ENCODE measurements at places on chromosomes 3 and 15.
A peak's percentile ranks its signal among the peaks of the same experiment; 100 is the strongest.

DNA sequence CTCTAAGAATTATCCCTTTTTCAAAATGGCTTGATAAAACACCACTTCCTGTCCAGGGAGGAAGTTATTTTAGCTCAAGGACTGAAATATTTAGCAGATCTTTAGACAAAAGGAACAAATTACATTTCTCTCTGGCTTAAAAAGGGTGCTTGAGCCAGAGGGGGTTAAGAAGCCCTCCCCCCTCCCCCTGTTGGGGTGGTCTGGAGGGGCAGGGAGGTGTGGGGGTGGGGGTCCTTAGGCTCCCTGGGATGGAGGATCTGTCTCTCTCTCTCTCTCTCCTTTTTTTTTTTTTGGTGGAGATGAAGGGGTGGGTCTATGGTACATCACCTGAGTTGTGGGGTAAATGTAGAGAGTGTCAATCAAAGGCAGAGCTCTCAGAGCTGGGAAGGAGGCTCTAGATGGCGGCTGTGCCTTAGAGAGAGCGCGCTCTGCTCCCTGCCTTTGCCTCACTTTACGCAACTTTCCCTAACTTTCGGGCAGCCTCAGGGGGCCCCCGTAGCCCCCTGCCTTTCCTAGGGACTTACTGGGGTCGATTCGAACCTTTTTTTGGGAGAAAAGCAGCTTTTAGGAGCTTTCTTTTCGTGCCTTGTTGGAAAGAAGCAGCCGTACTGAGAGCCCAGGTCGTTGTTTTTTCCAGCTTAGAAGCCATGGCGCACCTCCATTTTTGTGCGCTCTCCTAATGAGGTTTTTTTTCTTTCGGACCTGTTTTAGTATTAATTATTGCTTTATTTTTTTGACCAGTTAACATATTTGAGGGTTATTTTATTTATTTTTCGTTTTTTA lies at the start of gene CHD2:
Gene CHD2 (plus strand): TSS at position 377 of the 783 bp plus-strand sequence. CDS start 914 bp downstream, outside the sequence.
- peak; percentile 90 for DNase-seq

GRCh38 chr3:31942446-31942845 lies 38.6 kb downstream of the OSBPL10 start:
- no peak for DNase-seq

GRCh38 chr3:9915254-9916141 lies 1.4 kb upstream of the IL17RC start:
- DNase-seq: no peak

DNA sequence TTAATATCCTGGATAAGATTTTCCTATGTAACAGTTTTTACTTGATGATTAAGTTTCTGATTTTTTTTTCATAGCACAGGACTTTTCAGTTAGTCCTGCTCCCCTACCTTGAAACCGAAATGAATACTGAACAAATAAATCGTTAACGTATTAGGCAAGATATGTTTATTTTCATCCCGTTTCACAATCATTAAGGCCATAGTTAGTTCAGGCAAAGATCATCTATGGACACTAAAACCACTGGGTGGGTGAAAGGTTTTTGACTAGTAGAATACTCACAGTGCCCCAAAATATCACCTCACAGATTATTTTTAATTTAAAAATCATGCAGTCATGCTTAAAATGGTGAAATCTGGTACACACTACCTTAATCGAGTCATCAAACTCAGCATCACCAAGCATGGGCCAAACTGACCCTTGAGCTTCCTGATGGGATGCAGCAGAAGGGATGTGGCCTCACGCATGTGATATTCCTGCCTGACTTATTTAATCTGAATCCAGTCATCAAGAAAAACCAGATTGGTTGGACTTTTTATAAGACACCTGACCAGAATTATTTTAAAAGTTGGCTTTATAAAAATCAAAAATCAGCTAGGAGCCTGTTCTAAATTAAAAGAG lies 365.0 kb downstream of the LPP start:
- no peak for DNase-seq

- DNase-seq: no peak
Measured at GRCh38 chr3:45904931-45905330, 18.6 kb downstream of the CCR9 start.

GRCh38 chr3:28989646-28990089 lies 291.2 kb upstream of the RBMS3 start:
- no peak for DNase-seq

DNA sequence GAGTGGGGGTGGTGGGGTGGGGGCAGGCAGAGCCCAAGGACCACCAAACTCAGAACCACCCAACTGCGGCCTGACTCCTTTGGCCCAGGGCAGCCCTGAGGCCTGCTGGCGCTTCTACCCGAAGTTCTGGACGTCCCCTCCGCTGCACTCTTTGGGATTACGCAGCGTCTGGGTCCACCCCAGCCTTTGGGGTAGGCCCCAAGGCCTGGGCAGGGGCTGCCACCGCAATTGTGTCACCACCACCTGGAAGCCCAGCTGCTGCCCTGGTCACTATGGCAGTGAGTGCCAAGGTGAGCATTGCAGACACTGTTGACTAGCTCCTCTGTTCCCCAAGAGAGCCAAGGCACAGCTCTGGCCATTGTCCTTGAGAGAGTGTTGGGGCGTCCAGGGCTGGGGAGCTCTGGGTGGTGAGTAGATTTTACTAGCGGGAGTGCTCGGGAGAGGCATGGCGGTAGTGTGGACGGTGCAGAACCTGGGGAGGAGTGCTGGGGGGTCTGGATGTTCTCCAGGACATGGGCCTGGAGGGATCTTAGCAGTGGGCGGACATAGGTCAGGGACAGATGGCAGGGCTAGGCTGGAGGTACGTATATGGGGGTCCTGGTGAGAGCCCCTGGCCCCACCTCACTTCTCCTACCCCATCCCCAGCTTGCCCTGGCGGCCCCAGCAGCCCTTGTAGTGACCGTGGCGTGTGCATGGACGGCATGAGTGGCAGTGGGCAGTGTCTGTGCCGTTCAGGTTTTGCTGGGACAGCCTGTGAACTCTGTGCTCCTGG lies 12.8 kb downstream of the NT5DC2 start:
- no peak for DNase-seq

GRCh38 chr15:78170848-78171773 lies 21.9 kb downstream of the IDH3A start:
- DNase-seq: no peak

- DNase-seq: no peak
Measured at GRCh38 chr3:125654526-125654925, 59.2 kb upstream of the OSBPL11 start.

DNA sequence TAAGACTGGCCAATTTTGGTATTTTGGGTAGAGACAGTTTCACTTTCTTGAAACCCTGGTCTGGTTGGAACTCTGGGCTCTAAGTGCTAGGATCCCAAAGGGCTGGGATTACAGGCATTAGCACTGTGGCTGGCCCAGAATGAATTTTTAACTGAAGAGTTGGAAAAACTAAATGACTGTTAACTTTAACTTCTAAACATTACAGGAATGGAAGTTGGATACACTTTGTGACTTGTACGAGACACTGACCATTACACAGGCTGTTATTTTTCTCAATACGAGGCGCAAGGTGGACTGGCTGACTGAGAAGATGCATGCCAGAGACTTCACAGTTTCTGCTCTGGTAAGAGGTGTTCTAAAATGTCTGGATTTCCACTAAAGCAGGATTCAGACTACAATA lies 3.5 kb downstream of the EIF4A2 start:
- no peak for DNase-seq

DNA sequence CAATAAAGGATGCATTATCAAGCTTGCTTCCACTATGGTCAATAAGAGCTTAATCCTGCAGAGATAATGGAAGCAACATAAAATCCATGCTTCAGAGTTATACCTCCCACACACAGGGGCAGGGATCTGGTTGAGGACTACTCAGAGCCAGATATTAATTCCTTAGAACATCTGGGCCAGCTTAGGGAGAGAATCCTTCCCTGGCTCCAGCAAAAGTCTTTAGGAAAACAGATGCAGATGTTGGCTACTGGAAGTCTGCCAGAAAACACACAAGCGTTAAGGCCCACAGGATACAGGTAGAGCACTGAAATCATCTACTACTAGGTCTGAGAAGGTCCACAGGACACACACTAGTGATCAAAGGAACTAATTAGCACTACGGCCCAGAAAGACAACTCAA lies 25.2 kb downstream of the TMEM202 start:
- DNase-seq: no peak

DNA sequence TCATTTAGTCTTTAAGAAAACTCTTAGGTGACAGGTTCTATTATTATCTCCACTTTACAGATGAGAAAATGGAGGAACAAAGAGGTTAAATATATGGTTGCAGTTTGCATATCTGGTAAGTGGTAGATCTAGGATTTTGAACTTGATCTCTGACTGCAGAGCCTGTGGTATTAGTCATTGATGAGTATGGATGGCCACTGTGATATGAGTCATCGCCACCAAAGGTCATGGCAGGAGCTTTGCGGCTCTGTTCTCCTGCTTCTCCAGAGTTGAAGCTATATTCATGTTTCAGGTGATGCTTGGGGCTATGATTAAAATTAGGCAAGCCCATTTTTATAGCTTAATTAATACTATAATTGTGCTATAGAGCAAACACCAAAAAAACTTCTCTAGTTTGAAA lies 306.2 kb upstream of the DPPA4 start:
- no peak for DNase-seq

DNA sequence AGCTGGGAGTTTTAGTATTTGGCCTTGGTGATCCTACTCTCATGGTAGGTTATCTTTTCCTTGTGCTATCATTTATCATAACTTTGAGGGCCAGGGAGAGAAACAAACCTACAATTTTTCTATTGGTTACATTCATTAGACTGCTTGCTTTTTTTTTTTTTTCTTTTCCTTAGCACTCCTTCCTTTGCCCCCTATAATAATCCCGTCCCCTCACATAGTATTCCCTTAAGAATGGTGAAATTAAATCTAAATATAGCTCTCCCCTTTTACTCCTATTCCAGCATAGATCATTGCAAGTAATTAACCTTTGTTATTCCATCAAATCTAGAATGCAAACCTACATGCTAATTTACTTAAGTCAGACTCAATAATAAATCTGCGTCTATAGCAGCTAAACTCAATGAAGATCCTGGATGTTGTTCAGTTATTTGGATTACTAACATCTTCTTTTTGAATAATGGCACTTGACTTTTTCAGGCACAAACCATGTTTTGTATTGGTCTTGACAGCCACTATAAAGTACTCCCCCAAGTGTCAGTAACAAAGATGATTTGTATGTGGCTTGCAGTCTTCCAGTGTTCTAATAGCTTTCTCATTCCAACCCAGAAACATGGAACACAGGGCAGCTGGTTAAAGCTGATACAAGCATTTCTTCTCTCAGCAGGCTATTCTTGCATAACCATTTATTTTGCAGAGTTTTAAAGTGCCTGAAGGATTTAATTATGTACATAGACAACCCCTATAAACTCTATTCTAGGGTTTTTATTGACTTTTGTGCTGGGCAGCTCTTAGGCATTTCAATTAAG lies 420.6 kb downstream of the MECOM start:
- DNase-seq: peak; percentile 71

DNA sequence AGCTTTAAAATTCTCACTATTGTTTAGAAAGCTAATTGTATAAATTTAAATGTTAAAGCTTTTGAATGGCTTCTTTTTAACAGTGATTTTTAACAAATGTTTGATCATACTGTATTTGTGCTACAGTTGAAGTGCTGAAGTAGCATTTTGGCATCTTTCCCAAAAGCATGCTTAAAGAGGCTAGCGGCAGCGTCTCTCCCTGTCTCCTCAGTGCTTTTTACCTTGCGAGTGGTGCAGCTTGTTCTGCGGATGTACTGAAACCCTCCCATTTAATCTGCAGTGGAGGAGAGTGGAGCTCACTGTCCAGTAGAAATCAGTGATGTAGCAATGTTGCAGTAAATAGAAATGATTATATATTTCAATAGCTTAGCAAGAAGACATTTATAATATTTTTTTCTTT lies 43.7 kb downstream of the LRRC49 start:
- no peak for DNase-seq

GRCh38 chr15:81029414-81030300 lies 28.9 kb downstream of the TLNRD1 start:
- DNase-seq: no peak

DNA sequence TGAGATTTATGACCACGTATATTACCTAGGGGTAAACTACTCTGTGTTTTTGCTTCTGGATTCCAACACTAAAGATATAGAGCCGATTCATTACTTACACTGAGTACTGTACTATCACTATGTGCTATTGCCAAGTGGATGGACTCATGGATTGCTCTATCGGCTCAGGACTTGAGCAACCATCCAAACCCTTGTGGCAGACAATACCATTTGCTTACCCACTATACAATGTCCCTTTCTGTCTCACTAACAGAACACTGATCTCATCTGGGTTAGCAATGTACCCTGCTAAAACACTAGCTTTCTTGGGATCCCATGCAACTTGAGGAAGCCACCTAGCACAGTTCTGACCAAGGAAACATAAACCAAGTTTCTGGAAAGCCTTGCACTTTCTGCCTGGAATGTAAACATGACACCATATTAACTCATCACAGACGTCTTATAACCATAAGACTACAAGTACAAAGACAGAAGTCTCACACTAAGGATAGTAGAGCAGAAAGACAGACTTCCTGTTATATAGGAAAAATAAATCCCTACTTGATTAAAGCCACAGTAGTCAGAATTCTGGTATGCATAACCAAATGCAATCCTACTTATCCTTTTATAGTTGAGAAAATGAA lies 38.6 kb downstream of the HACD2 start:
- no peak for DNase-seq

GRCh38 chr15:44193651-44194322 lies 1.3 kb downstream of the FRMD5 start:
- peak; percentile 17 for DNase-seq

- no peak for DNase-seq
Measured at GRCh38 chr3:41000471-41000870, 198.8 kb upstream of the CTNNB1 start.

- DNase-seq: no peak
Measured at GRCh38 chr15:20646529-20647142, 105.0 kb upstream of the GOLGA6L6 start.

GRCh38 chr3:104526901-104527401 lies 839.8 kb upstream of the ALCAM start:
- DNase-seq: no peak

GRCh38 chr3:70824773-70825172 lies 512.3 kb upstream of the MDFIC2 start:
- no peak for DNase-seq

DNA sequence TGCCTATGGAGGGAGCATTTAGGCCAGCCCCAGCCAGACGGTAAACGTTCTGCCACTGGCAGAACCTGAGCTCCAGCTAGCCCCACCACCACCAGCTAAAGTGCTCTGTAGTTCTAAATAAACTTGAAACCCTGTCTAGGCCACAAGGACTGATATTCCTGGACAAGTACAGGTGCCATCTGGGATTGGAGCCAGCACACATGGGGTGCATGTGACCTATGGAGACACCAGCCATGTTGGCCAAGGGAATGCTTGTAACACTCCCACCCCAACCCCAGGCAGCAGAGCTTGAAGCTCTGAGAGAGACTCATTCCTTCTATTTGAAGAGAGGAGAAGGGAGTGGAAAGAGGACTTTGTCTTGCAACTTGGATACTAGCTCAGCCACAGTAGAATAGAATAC lies 284.5 kb upstream of the DCBLD2 start:
- no peak for DNase-seq

- no peak for DNase-seq
Measured at GRCh38 chr3:28042707-28043106, 198.7 kb upstream of the CMC1 start.

GRCh38 chr15:73930371-73930770 lies 4.1 kb downstream of the LOXL1 start:
- DNase-seq: no peak

Measured in left kidney (tissue), 8 donors.